EH (cell line): ENCODE measurements at places on chromosomes 4 and X.

GRCh38 chr4:80202741-80203553 lies 5.6 kb downstream of the PRDM8 start:
- peak; percentile 54 for DNase-seq

DNA sequence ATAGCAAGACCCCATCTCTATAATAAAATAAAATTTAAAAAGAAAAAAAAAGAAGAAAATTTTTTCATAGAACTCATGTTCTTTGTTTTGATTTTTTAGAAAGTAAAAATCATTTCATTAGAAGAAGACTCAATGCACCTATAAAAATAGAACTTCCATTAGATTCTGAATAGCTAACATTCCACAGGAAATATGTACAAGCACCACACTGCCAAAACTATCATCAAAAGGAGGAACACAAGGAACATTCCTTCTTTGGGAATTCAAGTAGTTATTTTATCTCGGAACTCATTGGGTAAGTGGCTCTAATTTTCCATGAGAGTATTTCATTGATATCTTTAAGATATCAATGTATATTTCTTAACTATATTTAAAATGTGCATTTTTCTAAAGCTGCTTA lies 157.6 kb downstream of the CAMK2D start:
- DNase-seq = peak; percentile 72

GRCh38 chr4:101114936-101115372 lies 232.4 kb downstream of the PPP3CA start:
- DNase-seq = no peak

GRCh38 chrX:50813843-50814661 lies at the start of gene SHROOM4:
Gene SHROOM4 (minus strand): TSS chrX:50814194. CDS start chrX:50814018, 176 bp downstream.
- peak; percentile 66 for DNase-seq

GRCh38 chr4:109327641-109328040 lies 25.2 kb upstream of the COL25A1 start:
- DNase-seq = no peak
